ENCODE measurements at places on chromosomes 1 and 21.

GRCh38 chr1:236123563-236123962 lies 18.8 kb upstream of the GPR137B start:
- DNase-seq: no peak

- no peak for DNase-seq
Observed at GRCh38 chr1:25688390-25689119, 72.0 kb downstream of the MAN1C1 start.

DNA sequence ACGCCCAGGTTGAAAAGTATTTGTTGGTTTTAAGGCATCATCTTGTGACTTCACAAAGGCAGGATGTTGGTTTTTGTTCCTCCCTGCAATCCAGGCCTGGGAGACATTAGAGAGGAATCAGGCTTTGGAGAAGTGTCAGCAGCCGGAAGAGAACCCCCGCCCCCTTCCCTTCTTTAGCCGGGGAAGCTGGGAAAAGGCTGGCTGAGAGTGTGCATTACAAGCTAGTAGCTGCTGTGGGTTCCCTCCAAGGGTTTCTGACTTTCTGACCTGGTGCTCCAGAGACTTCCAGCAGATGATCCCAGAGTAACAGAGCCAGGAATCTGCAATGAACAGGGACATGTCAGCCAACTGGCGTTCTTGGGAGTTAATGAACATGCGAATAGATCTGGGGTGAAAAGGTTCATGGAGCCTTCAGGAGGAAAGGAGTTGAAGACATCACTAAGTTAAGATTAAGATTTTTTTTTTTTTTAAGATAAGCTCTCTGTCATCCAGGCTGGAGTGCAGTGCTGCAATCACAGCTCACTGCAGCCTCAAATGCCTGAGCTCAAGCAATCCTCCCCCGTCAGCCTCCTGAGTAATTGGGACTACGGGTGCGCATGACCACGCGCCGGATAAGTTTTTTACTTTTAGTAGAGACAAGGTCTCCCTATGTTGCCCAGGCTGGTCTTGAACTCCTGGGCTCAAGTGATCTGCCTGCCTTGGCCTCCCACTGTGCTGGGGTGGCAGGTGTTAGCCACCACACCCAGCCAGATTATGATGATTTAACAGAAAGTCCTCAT lies 7.5 kb downstream of the DISP3 start:
- no peak for DNase-seq

DNA sequence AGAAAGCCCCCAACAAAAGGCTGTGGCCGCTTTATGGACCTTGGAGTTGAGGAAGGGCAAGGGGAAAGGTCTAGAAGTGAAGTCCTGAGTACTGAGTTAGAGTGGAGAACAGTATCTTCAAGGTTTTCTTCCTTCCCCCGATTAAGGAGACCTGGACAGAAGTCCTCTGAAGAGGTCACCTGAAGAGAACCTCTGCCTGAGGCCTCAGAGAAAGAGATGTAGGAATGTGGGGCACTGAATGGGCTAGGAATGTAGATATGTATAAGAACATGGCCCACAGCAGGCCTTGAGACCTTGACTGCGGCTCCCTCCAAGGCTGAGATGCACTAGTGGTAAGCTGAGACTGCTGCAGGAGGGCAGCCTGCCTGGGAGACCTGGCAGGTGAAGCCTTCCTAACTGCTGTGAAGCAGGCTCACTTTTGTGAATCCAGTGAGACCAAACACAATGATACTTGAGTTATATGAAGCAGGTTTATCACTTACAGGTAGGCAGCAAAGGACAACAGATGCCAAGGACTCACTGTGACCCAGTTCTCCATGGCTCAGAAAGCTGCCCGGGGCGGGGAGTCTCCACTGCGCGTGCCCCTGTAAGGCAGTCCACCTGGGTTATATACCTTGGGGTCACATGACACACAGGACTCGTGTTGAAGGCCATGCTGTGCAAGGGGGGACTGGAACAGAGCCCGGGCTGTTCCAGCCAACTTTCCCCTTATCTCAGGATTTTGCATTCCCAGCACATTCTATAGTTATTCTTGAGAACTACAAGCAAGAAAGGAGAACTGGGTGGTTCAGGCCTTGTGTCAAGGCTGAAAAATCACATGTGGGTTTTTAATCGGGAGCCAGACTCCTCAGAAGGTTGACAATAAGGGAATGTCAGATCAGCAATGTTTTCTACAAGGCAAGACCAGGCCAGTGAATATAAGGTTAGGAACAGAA lies 78.8 kb upstream of the PPM1J start:
- DNase-seq: no peak

GRCh38 chr1:164617377-164618201 lies 58.6 kb downstream of the PBX1 start:
- DNase-seq: no peak

- DNase-seq: no peak
Observed at GRCh38 chr1:19177811-19178210, 32.3 kb downstream of the UBR4 start.
